HFFc6 (cell line): ENCODE measurements at places on chromosomes 3 and 15.

GRCh38 chr15:76311100-76311953 is at the start of gene ETFA:
ETFA (minus strand) TSS chr15:76311469; CDS start chr15:76311388, 81 bp downstream.
- H3K36me3 ChIP-seq: 0 out of 2 replicates have a peak, but pooled peaks cover 4% of the 10 kb centered on the region
- DNase-seq: peak; percentile 91
- H3K4me3 ChIP-seq: peak within 1 kb of the TSS; percentile 93
- no peaks in the 10 kb centered on the region for H3K27me3 ChIP-seq

DNA sequence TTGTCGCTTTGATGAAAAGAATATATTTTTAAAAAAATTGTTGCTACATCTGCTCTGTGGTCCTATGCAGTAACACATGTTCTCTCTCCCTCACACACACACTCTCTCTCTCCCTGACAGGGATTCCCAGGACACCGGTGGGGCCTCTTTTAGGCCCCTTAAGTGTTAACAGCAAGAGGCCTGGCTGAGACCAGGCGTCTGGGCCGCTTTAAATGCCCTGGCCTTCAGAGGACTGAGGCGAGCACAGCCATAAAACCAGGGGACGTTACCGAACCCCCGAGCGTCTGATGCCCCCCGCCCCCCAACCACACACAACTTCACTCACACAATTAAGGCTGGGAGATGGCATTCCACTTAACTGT is 1.7 kb downstream of the BNC1 start:
- no peak for DNase-seq
- H3K4me3 ChIP-seq: peak overlapping the region; percentile 97
- H3K4me1 ChIP-seq: peaks cover 78% of the 10 kb centered on the region

DNA sequence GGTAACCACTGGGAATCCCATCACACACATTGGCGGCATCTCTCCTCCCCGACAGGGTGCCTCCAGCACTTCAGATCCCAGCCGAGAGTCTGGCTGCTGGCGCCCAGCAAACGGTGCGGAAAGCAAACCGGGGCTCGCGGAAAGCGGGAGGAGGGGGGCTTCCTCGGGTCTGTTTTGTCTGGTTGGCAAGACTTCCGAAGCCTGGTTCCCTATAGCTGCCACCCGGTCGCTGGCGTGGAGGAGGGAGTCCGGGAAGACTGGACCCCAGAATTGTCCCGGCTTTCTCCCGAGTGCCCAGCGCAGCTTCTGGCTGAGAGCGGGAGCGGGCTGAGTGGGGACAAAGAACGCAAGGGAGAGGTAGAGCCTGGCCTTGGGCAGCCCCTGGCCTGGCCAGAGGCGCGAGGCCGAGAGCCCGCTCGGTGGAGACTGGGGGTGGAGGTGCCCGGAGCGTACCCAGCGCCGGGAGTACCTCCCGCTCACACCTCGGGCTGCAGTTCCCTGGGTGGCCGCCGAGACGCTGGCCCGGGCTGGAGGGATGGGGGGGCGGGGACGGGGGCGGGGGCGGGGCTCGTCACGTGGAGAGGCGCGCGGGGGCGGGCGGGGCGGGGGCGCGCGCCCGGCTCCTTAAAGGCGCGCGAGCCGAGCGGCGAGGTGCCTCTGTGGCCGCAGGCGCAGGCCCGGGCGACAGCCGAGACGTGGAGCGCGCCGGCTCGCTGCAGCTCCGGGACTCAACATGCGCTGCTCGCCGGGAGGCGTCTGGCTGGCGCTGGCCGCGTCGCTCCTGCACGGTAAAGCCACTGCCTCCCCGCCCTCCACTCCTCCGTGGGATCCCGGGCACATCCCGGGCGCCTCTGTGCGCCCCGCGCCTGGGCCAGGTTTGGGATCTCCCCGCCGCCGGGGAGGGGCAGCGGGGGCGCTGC is at the start of gene CHRNA7:
CHRNA7 (plus strand) TSS at position 654 of the 920 bp plus-strand sequence; CDS start at position 734, 80 bp downstream.
- no peak within 1 kb of the TSS for H3K4me3 ChIP-seq
- H3K27ac ChIP-seq: no peak within 1 kb of the TSS
- H3K27me3 ChIP-seq: no peaks in the 10 kb centered on the region; the same call in 1 of the 2 replicates
- no peaks in the 10 kb centered on the region for H3K4me1 ChIP-seq

GRCh38 chr3:185733980-185734724 is 90.7 kb downstream of the IGF2BP2 start:
- peaks cover 4% of the 10 kb centered on the region; the same call in 1 of the 2 replicates for H3K36me3 ChIP-seq
- no peaks in the 10 kb centered on the region for H3K27me3 ChIP-seq
- DNase-seq: peak; percentile 73
- H3K4me3 ChIP-seq: no peak overlapping the region
- H3K4me1 ChIP-seq: peaks cover 94% of the 10 kb centered on the region

GRCh38 chr15:68183616-68184315 is 21.4 kb downstream of the CALML4 start:
- H3K4me3 ChIP-seq: no peak overlapping the region
- peaks cover 47% of the 10 kb centered on the region for H3K36me3 ChIP-seq
- DNase-seq: no peak
- no peaks in the 10 kb centered on the region for H3K27me3 ChIP-seq
- H3K27ac ChIP-seq: peak overlapping the region; percentile 47
- H3K4me1 ChIP-seq: peaks cover 28% of the 10 kb centered on the region

GRCh38 chr15:96336596-96337364 is 6.3 kb downstream of the NR2F2 start:
- H3K27me3 ChIP-seq: peaks cover 27% of the 10 kb centered on the region
- no peak for DNase-seq
- H3K36me3 ChIP-seq: peaks cover 95% of the 10 kb centered on the region
- H3K4me3 ChIP-seq: peak overlapping the region; percentile 94
- H3K27ac ChIP-seq: peak overlapping the region; percentile 95

DNA sequence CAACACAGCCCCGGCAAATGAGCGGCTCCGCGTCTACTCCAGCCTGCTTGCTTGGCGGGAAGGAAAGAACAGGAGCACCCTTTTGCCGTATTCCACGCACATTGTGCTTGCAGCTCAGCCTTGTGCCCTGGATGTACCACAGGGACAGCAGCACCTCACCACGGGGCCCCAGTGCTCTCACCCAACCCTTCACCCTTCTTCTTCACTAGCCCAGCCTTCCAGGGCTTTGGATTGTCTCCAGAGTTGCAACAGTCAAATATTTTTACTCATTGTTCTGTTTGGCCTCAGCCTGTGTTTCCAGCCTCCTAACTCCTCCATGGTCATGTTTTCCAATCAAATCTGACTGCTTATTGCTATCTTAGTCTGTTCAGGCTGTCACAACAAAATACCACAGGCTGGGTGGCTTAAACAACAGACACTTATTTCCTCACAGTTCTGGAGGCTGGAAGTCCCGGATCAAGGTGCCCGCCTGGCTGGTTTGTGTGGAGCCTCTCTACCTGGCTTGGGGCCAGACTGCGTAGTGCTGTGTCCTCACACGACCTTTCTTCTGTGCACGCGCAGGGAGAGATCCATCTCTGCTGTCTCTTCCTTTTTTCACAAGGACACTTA is 79.2 kb upstream of the ABHD17C start:
- DNase-seq: peak; percentile 57
- peaks cover 10% of the 10 kb centered on the region for H3K36me3 ChIP-seq
- peaks cover 41% of the 10 kb centered on the region for H3K4me1 ChIP-seq

GRCh38 chr15:100596792-100597191 is 5.2 kb downstream of the LINS1 start:
- H3K4me1 ChIP-seq: peaks cover 12% of the 10 kb centered on the region
- DNase-seq: no peak
- peaks cover 1% of the 10 kb centered on the region; the same call in 1 of the 2 replicates for H3K27me3 ChIP-seq
- H3K36me3 ChIP-seq: peaks cover 6% of the 10 kb centered on the region; the same call in 1 of the 2 replicates
- no peak overlapping the region for H3K27ac ChIP-seq

DNA sequence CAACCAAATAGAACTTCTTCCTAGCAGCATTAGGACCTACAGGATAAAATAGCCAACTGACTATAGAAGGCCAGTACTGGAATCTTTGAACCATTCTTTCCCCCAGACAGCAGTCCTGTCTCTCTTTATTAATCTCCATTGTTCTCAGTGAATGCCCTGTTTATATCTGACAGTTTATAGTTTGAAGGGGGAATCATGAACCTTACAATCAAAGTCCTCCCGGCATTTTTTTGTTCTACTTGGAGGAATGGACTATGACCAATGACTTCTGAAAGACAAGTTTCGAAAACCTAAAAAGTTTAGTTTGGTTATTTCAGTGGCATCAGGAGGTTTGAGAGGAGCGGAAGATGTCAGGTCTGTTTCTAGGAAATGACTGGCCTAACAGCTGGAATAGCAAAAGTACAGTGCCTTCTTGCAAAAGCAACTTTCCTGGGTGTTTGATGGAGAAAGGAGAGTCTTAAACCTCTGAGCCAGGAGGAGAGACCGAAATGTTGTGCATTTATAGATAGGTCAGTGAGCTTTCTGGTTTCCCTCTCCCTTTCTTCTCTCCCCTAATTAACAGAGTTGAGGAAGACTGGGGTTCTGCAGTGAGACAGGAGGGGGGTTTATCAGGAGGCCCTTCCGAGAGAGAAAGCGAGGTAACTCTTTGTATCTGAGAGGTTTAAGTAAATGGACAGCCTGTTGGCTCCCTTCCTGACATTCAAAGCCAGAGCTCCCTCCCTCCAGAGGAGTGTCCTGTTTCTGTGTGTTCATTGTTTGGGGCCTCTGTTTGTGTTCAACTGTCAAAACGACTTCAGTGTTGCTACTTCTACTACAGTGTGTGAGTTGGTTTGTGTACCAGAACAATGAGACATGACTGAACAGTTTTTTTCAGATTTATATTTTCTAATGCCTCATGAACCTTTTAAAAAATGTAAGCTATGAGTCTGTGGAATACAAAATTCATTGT is 383.0 kb upstream of the RARB start:
- no peak overlapping the region; the same call in 1 of the 2 replicates for H3K4me3 ChIP-seq
- no peaks in the 10 kb centered on the region for H3K36me3 ChIP-seq
- no peak for DNase-seq
- no peak overlapping the region for H3K27ac ChIP-seq

GRCh38 chr15:75065851-75066509 is 42.6 kb downstream of the PPCDC start:
- H3K4me1 ChIP-seq: peaks cover 60% of the 10 kb centered on the region
- H3K36me3 ChIP-seq: no peaks in the 10 kb centered on the region; the same call in 1 of the 2 replicates
- H3K27ac ChIP-seq: peak overlapping the region; percentile 51

DNA sequence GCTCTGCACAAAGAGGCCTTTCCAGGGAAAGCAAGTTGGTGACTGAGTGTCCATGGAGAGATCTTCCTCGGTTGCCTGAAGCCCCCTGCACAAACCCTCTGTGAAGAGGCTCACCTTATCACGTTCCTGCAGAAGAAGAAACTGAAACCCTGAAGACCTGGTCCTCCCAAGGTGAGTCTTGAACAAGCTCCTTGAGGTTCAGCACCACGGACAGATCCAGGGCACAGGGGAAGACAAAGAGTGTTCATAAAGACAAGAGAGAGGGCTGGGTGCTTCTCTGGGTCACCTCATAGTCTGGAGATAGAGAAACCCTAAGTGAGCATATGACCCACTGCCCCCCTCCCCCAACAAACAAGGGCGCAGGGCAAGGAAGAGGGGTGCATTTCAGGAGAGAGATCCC is 21.7 kb upstream of the TBC1D21 start:
- H3K27me3 ChIP-seq: peaks cover 37% of the 10 kb centered on the region
- DNase-seq: peak; percentile 11
- H3K36me3 ChIP-seq: no peaks in the 10 kb centered on the region
- no peaks in the 10 kb centered on the region for H3K4me1 ChIP-seq
- H3K27ac ChIP-seq: no peak overlapping the region
- no peak overlapping the region for H3K4me3 ChIP-seq

GRCh38 chr15:67063689-67064606 is 1.5 kb upstream of the SMAD3 start:
- H3K4me1 ChIP-seq: peaks cover 37% of the 10 kb centered on the region
- peaks cover 21% of the 10 kb centered on the region for H3K36me3 ChIP-seq
- peak overlapping the region; percentile 61 for H3K4me3 ChIP-seq
- no peak for DNase-seq
- peaks cover 8% of the 10 kb centered on the region for H3K27me3 ChIP-seq

- DNase-seq: no peak
- H3K27ac ChIP-seq: no peak overlapping the region
- H3K36me3 ChIP-seq: no peaks in the 10 kb centered on the region; the same call in 1 of the 2 replicates
- H3K4me3 ChIP-seq: no peak overlapping the region
- H3K4me1 ChIP-seq: 0 out of 2 replicates have a peak, but pooled peaks cover 5% of the 10 kb centered on the region
Measured at GRCh38 chr15:84604826-84605553, 4.2 kb downstream of the ZSCAN2 start.

DNA sequence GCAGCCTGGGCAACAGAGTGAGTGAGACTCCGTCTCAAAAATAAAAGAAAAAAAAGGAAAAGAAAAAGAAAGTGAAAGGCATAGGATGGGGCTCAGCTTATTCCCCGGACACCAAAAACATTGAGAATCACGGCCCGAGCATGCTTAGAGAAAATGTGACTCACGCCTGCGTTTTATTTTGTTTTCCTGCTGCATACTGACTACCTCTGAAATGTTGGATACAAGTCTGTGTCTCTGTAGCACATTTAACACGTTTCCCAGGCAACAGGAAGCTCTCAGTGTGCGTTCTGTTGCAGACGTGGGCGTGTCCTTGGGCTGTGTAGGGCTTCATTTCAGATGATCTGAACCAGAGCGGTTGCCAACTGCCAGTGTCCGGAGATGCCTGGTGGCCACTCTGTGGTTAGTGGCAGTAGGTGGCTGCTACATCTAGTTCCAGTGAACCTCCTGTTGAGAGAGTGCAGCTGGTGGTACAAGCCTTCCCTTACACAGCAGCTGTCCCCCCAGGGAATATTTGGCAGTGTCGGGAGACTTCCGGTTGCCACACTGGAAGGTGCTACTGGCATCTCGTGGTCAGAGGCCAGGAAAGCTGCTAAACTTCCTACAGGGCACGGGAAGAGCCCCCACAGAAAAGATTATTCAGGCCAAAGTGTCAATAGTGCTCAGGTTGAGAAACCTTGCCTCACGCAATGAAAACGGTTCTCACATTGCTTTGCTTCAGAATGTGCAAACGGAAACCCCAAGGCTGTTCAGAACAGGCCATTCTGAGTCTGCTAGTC is 3.0 kb downstream of the SLC51A start:
- H3K27me3 ChIP-seq: peaks cover 12% of the 10 kb centered on the region
- DNase-seq: peak; percentile 95
- peak overlapping the region; percentile 87 for H3K27ac ChIP-seq
- H3K4me3 ChIP-seq: peak overlapping the region; percentile 79

DNA sequence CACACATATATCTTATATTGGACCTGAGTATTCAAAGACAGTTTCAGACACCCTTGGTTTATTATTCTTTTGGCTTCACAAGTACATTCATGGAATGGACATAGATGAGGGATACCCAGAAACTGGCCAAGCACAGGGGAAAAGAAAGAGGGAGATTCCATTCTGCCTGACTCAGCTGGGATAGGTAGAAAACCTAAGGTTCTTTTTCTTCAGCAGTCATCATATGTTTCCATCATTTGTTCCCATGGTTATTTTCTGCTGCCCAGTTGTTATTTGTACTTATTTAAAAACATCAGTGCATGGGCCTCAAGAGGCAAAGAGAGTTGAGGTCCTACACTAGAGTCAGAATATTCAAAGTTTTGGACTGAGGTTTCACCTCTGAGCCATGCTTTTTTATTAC is 91.8 kb downstream of the FILIP1L start:
- no peaks in the 10 kb centered on the region for H3K36me3 ChIP-seq
- no peaks in the 10 kb centered on the region; the same call in 1 of the 2 replicates for H3K27me3 ChIP-seq
- peaks cover 39% of the 10 kb centered on the region for H3K4me1 ChIP-seq
- no peak overlapping the region for H3K4me3 ChIP-seq
